ENCODE measurements at places on chromosomes 4 and X.

GRCh38 chr4:94947681-94948108 is 189.9 kb downstream of the BMPR1B start:
- no peak for DNase-seq

DNA sequence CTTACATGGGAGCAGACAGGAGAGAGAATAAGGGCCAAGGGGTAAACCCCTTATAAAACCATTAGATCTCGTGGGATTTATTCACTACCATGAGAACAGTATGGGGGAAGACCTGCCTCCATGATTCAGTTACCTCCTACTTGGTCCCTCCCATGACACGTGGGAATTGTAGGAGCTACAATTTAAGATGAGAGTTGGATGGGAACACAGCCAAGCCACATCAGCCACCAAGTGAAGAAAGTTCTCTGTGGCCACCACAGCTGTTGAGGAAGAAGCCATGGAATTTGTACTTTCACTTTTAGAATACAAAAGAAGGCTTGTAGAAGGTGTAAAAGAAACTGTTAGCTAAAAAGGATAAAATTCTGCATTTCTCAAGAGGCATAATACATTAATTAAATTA is 67.0 kb upstream of the CXorf51A start:
- DNase-seq = no peak

- DNase-seq = peak; percentile 17
Observed at GRCh38 chrX:78710171-78710570, 37.3 kb upstream of the LPAR4 start.

- DNase-seq = peak; percentile 17
Observed at GRCh38 chrX:21004835-21005234, 369.4 kb upstream of the CNKSR2 start.

DNA sequence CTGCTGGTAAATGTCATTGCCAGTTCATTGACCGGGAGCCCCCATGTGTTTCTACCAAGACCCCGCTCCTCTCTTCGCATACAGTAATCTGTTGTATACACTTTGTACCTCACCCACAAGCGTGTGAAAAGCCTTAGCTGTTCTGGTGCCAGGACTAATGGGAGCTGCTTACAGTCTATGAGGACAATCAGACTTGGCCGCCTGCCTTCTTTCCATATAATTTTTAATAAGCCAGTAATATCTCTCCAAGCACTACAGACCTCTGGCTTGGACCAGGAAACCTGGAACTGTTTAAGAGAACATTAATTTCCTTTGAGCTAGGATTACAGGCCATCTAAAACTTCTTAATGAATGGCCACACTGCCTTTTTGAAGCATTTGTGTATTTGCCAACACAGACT is 149.7 kb upstream of the MSX1 start:
- no peak for DNase-seq

DNA sequence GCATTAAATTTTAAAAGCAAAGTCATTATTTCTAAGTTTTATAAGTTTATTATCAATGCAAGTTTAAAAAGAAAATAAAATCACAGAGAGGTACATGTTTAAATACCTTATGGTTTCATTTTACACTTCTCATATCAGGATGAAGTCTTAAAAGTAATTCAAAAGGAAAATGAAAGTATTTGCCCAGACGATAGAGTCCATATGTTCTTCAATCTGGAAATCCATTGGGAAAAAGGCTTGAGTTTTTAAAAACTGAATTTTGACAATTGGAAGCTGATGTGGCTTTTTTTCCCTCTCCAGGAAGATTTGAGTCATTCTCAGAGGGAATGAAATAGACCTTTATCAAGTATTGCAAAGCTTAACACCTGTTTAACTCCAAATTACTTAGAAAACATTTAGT is 37.1 kb downstream of the MAB21L2 start:
- no peak for DNase-seq

GRCh38 chr4:139738846-139739613 is 73.4 kb downstream of the MGST2 start:
- DNase-seq = no peak

DNA sequence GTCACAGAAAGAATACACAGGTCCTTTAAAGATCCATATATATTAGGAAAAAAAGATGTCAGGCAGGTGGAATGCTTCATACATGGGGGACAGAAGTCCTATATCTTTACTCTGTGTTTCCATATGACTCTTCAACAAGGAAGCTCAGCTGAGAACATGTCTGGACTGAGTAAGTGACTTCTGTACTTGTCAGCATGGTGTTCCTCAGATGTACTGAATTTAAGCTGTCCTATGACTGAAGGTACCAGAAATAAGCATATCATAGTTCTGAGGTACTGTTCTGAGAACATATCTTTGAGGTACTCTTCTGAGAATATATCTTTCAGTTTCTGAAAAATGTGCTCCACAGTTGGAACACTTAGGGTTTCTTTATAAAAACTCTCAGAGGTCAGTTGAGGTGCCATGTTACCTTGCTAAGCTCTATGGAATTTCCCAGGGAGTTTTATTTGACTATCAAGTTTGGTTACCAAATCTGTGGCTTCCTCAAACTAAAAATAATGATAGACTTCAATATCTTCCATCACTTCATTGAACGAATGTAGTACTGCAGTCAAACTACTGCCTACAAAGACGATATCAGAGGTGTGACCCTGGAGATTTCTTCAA is 597.2 kb upstream of the GNPDA2 start:
- no peak for DNase-seq

GRCh38 chr4:161252520-161253141 is 911.2 kb downstream of the FSTL5 start:
- peak; percentile 9 for DNase-seq

GRCh38 chr4:158428242-158428641 is 93.4 kb upstream of the RXFP1 start:
- DNase-seq = no peak

DNA sequence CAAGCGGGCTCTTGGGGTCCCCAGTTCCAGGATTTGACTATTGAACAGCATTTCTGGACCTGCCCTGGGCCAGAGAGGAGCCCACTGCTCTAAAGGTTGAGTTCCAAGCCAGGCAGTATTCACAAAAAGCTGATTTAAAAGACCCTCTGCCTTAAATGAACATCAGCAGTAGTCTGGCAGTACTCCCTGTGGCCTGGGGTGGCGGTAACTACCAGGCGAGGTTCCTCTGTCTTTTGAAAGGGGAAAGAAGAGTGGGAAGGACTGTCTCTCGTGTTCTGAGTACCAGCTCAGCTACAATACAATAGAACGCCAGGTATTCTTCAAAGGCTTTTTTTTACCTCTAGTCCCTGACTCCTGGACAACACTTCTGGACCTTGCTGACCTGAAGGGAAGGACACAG is 456.4 kb upstream of the TEX13C start:
- no peak for DNase-seq

DNA sequence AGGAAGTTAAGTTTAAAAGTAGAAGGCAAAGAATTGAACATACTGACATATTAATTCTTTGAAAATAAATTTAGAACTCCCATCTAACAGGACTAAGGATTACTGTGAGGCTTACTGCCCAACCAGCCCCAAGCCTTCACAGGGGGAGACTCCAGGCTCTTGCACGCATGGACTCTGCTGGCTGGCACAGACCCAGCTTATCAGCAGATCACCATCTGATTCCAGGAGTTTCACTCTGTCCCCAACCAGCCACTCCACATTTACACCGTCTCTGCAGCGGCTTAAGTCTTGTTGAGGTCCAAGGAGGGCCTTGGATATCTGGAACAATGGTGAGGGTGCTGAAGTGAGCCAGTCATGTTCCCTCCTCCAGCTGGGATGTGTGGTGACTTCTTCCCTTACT is 16.4 kb upstream of the OTUD4 start:
- DNase-seq = no peak

DNA sequence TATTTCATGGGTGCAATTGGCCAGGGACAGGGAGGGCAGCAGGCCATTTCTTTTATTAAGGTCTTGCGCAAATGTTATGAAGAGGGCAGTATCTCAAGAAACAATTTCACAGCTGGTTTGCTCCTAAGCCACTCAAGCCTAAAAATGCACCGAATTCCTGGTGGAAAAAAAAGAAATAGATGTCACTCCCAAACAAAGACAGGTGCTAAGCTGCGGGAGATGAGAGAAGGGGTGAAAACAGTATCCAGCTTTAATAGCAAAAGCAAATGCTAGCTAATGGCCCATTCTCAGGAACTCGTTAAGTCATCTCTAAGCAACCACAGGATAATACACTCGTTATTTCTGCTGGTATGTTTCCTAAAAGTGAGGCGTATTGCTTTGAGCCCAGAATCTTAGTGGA is 116.4 kb downstream of the ARX start:
- DNase-seq = no peak

DNA sequence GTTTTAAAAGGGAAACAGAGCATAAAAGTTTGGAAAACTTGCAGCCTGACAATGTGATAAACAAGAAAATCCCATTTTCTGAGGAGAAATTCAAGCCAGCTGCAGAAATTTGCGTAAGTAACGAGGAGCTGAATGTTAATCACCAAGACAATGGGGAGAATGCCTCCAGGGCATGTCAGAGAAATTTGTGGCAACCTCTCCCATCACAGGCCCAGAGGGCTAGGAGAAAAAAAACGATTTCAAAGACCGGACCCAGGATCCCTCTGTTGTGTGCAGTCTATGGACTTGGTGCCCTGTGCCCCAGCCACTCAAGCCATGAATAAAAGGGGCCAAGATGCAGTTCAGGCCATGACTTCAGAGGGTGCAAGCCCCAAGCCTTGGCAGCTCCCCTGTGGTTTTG is 355.4 kb upstream of the NDST3 start:
- no peak for DNase-seq

DNA sequence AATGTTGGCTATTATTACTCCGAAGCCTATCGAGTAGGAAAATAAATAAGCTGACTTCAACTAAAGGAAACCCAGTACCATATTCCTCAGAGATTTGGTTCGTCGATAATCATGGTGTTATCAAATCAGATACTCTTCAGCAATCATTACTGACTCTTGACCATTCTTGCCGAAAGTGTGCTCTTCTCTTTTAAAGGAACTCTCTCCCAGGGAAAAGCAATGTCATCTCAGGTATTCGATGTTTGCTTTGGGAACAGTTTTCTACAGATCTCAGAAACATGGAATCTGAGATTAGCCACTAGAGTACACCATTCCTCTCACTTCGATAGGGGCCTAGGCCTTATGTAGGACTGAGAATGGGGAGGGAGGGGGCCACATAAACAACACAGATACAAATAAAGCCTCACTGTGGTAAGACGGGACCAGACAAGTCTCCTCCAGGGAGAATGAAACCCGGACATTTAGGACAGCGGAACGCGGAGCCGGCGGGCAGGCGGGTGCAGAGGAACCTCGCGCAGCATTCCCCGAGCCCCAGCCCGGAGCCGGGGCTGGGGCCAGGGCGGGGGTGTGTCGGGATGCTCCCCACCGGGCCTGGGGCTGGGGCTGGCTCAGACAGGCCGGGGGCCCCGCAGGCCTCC is 581 bp downstream of the DNAJB14 start:
- no peak for DNase-seq

- no peak for DNase-seq
Observed at GRCh38 chr4:10092481-10093270, 23.9 kb downstream of the WDR1 start.

DNA sequence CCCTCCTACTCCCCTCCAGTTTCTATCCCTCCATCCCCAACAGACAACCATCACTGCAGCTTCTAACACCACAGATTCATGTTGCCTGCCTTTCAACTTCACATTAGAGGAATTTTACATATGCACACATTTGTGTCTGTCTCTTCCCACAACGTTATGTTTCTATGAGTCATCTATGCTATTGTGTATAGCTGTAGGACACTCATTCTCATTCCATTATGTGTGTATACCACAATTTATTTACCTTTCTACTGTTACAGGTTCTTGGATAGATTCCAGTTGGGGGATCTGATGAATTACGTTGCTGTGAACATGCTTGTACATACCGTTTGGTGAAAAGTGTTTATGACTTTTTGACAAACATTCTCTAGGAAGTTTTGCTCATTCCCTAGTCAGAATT is 58.8 kb upstream of the TRPC3 start:
- no peak for DNase-seq

- DNase-seq = no peak
Observed at GRCh38 chr4:98784947-98785706, 126.7 kb upstream of the TSPAN5 start.

GRCh38 chr4:30763321-30763727 is 43.2 kb downstream of the PCDH7 start:
- peak; percentile 18 for DNase-seq

DNA sequence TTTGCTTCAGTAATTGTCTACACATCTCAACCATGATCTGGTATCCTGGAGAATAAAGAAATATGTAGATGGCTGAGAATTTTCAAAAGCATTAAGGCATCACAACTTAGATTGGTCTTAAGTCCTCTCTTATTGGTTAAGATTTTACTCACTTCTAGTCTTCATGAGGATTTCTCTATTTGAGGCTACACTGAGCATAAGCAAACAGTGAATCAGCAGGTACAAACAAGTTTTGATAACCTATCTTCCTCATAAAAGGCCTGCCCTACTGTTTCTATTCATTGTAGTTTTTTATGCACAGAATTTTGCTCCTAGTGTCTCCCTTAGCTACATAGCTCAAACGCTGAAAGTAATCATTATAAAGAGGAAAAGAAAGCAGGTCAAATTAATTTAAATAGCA is 460.7 kb upstream of the RPS6KA3 start:
- DNase-seq = no peak

Data from HTR-8/SVneo (cell line).